NCI-H1417 (cell line): ENCODE measurements at places on chromosomes 11 and 22.
A peak's percentile ranks its signal among the peaks of the same experiment; 100 is the strongest.

GRCh38 chr22:17639247-17639741 is 737 bp downstream of the BCL2L13 start:
- DNase-seq: no peak

GRCh38 chr11:130269326-130269943 is 45.3 kb downstream of the ZBTB44 start:
- no peak for DNase-seq

- no peak for DNase-seq
These were observed 58.4 kb upstream of the PSMA1 start for GRCh38 chr11:14578541-14578956.

GRCh38 chr22:36417281-36417686 is 29.5 kb upstream of the MYH9 start:
- no peak for DNase-seq

GRCh38 chr11:2289859-2290258 is 11.9 kb downstream of the C11orf21 start:
- no peak for DNase-seq

DNA sequence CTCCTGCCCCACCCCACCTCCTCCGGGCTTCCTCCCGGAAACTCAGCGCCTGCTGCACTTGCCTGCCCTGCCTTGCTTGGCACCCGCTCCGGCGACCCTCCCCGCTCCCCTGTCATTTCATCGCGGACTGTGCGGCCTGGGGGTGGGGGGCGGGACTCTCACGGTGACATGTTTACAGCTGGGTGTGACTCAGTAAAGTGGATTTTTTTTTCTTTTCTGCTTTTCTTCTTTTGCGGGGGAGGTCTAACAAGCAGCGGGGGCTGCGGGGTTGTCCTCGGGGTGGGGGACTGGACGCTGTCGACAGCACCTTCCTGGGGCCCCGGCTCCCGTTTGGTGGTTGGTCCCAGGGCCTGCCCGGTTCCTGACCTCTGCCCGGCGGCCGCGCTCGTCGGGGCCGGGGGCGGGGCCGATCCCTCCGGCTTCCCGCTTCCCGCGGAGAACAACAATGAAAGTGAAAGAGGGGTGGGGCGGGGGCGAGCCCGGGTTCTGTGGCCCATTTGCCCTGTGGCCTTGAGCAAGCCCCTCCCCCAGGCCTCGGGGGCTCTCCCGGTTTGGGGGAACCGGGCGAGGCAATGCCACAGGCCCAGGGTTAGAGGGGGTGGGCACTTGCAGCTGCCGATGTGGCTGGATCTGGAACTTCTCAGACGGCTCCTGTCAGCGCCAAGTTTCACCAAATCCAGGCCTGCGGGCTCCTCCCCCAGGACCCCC is 975 bp upstream of the MDK start:
- DNase-seq: peak; percentile 37

- no peak for DNase-seq
These were observed 23.2 kb downstream of the NFAM1 start for GRCh38 chr22:42408810-42409529.

- DNase-seq: no peak
These were observed 10.9 kb downstream of the GSTP1 start for GRCh38 chr11:67594480-67594879.

- no peak for DNase-seq
These were observed 82.7 kb downstream of the RPL27A start for GRCh38 chr11:8765294-8765693.

DNA sequence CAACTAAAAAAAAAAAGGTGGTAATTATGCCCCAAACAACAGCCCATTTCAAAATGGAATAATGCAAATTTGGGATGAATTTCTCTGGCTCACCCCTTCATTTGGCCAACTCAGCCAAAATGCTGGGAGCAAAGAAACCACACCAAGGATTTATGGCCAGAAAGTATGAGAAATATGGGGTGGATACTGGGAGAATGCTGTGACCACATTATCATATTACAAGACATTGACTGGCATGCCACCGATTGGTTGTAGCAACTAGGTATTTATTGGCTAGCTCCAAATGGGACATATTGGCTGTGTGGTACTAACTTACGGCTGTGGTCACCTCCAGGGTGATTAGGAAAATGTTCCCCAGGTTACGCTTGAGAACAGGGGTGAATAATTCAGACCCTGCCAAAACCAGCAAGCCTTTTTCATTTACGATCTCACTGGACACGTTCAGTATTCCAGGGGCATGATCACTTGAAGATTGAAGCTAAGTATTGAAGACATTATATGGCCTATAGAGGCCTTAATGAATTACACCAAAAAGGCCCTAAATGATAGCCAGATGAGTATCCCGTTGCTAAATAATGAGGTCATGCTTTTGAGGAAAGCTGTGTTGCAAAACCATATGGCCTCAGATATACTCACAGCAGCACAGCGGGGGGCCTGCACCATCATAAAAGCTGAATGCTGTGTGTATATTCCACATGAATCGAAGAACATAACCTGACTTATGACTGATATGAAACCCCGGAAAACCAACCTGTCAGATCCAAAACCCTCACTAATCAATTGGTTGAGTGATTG is 3.8 kb upstream of the FDX1 start:
- no peak for DNase-seq

GRCh38 chr22:42780070-42780540 is 59.4 kb upstream of the A4GALT start:
- DNase-seq: peak; percentile 49

GRCh38 chr22:37406441-37407235 is 20.6 kb downstream of the ELFN2 start:
- DNase-seq: no peak

DNA sequence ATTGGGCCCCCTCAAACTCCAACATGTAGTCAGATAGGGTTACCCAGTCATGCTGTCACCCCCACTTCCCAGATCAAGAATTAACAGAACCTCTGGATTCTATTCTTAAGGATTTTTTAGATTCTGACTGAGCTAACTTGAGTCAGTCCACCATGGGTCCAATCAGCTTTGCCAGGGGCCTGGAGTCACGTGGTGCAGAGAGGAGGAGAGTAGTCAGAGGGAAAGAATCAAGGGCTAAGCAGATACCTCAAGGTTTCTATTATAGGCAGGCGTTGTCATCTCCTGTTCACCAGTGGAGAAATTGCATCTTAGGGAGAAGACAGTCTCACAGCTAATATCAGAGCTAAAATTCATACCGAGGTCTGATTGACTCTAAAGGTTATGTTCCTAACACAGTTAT is 28.2 kb downstream of the FZD4 start:
- no peak for DNase-seq

DNA sequence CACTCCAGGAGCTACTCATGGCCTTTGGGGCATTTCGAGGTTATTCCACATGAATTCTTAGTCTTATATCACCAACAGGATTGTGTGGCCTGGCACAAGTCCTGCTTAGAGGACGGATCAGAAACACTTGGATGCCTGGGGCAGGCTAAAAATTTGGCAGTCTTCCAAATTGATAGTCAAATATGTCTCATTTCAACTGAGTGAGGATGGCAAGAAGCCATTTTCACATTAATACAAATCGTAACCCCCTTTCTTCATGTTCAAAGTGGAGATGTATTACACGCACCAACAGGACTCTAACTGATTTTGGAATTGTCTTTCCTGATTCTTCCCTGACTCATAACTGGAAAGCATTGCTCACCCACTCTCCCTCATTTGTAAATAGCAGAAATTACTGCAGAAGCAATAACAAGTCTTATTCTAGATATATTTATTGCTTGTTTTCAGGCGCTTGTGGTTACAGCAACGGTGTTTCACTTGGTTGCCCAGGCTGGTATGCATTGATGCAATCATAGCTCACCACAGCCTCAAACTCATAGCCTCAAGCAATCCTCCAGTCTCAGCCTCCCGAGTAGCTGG is 10.3 kb upstream of the CCDC86 start:
- DNase-seq: no peak

GRCh38 chr11:66080055-66080817 is 10.2 kb downstream of the PACS1 start:
- no peak for DNase-seq

GRCh38 chr11:77212314-77213007 is 84.4 kb downstream of the MYO7A start:
- no peak for DNase-seq

DNA sequence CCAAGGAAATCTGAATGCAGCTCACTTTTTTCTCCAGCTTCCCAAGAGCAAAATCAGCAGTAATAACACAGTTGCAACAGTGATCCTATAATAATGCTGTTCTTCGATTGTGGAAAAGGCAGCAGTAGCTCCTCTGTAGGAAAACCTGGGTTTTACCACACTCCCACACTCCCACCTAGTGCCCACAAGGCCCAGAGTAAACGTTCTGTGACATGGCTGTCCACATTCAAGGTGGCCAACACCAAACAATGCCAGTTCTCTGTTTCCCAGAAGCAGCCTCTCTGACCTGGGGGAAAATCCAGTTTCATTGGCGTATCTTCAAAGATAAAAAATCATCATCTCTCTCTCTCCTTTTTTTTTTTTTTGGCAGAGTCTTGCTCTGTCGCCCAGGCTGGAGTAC is 40.2 kb downstream of the WT1 start:
- DNase-seq: no peak

GRCh38 chr22:20021196-20022181 is 579 bp downstream of the TANGO2 start:
- peak; percentile 45 for DNase-seq

GRCh38 chr22:32900886-32901635 is 99.6 kb downstream of the TIMP3 start:
- DNase-seq: no peak

GRCh38 chr22:25848954-25849353 is 107.0 kb downstream of the MYO18B start:
- DNase-seq: no peak

- DNase-seq: no peak
These were observed 7.3 kb upstream of the TP53I11 start for GRCh38 chr11:44957776-44958564.

DNA sequence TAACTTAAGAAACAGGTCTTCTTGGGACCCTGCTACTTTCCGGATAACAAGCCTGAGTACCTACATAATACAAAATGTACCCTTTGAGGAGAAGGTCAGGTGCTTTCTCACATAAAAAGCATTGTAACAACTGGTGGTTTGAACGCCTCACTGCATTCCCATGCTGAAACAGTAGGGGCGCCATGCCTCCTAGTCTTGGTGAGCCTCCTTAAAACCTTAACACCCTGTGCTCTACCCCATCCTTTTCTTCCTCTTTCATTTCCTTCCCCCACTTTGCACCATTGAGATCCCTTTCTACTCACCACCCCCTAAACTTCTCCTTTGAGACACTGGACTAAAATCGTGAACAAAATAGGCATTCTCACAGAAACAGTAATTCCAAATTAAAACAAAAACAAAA is 729.3 kb downstream of the NTM start:
- no peak for DNase-seq

- no peak for DNase-seq
These were observed 435.5 kb downstream of the RAB38 start for GRCh38 chr11:87739766-87740165.

- no peak for DNase-seq
These were observed 60.8 kb downstream of the ARHGAP32 start for GRCh38 chr11:129131316-129131715.

DNA sequence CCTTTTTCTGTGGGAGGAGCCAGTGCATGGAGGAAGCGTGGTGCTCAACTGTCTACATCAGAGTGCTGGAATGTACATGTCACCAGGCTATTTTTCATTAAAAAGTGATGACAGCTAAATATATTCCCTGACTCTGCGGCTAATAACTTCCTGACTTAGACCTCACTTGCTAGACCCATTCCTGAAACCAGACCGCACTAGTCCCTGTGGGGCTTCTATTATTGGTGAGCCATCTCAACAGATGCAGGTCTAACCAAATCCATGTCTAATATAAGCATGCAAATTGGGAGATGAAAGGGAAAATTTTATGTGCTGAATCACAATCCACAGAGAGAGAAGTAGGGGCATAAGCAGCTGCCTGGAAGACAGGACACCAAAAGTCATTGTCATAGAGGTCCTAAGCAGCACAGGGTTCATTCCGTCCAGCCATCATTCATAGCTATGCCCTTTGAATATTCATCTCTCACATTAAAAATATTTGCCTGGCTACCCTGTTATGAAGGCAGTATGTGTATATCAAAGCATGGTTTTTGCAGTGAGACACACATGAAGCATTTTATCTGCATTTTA is 110.9 kb upstream of the BLID start:
- DNase-seq: no peak

DNA sequence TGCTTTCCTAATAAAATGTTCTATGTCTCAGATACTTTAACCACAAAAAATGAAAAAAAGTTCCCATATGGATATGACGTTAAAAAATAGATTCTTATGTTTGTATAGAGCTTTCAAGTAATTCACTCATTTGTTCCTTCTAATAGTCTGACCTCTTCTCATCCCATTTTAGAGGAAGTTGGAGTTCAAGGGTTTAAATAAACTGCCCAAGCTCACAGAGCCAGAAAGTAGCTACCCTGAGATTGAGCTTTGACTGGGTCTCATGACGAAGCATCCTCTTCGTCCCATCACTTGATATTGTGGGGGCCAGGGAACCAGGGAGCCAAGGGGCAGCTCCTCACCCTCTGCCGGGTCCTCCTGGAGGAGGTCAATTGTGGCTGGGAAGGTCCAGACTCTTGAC is 116.3 kb downstream of the CCDC81 start:
- DNase-seq: no peak

DNA sequence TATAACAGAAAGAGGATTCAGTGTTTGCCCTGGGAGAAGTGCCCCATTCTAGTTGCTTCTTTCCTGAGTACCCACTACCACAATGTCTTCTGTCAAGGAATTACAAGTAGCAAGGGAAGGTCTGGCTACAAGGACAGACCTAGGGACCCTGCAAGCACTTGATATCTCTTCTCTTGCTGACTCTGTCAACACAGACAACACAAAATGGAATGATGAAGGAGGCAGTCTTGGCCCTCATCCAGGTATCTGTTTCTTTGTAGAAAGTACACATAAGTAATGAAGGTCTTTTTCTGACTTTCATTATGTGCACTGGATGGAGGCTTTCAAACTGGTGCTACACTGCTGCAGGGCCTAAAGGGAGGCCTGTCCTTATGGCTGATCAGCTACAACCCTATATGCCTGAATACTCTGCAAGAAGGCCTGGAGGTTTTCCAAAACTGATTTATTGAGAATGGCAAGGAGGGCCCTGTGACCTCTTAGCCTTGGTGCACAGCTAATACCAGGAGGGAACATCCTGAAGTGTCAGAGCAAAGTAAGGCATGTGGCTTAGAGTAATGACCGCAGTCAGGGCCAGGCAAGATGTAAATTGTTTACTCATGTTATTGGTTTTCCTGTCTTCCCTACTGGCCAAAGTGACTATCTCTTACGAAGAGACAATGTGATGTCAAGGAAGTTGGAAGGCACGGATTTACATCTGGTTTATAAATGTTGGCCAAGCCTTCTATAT is 31.2 kb downstream of the GAB2 start:
- no peak for DNase-seq

DNA sequence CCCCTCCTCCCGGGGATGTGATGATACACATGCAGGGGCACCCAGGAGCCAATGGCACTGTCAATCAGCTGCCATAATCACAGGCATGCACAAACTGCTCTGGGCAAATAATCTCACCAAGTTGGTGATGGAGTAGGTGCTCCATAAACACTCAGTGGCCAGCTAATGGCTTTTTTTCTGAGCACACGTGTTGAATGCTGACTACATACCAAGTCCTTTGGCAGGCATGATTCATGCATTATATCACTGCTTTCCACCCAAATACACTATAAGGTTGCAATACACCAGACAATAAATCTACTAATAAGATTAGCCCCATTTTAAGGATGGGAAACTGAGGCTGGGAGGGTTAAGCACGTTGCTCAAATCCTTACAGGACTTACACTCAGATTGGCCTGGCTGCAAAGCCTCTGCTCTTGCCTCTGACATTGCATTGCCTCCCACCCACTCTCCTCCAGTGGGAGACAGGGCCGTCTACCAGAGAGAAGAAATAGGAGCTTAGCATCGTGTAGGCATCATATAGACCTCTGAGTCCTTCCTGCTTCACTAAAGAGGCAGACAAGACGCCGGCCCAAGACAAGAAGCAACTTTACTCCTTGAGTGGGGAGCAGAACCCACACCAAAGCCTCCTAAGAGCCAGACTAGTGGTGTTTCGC is 32.7 kb upstream of the ACCSL start:
- DNase-seq: no peak
